ENCODE measurements at places on chromosomes 2 and 18.

DNA sequence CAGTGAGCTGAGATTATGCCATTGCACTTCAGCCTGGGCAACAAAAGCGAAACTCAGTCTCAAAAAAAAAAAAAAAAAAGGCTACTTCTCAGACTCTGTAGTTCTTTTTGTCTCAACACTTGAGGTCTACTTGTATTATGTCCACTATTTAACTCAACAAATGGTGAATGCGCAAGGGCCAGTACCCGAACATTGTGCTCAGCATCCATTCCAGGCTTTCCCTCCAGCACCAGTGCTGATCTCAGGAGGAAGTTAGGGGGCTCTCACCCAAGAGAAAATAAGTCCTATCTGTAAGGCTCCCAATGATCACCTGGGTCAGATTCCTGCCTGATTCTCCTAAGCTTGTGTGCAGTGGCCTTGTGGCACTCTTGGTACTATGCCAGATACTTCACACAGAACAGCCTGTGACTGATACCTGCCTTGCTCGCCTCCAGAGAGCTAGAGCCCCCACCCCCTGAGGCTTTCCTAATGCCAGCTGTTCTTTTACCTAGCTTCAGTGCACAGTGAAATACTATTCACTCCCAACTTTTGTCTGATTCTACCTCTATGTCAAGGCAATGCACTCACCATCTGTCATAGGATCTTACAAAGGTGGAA is 74.9 kb downstream of the INO80D start:
- H3K36me3 ChIP-seq: no peaks in the 10 kb centered on the region
- H3K27ac ChIP-seq: no peak overlapping the region
- DNase-seq: no peak
- no peak overlapping the region for H3K4me3 ChIP-seq

GRCh38 chr2:235924675-235925063 is 243.5 kb downstream of the GBX2 start:
- no peaks in the 10 kb centered on the region for H3K27me3 ChIP-seq
- no peak overlapping the region for H3K4me3 ChIP-seq
- no peaks in the 10 kb centered on the region for H3K4me1 ChIP-seq
- DNase-seq: no peak
- no peaks in the 10 kb centered on the region for H3K36me3 ChIP-seq

GRCh38 chr2:183232161-183232865 is 108.1 kb downstream of the NUP35 start:
- no peaks in the 10 kb centered on the region for H3K27me3 ChIP-seq
- no peaks in the 10 kb centered on the region for H3K4me1 ChIP-seq
- H3K27ac ChIP-seq: no peak overlapping the region
- H3K36me3 ChIP-seq: no peaks in the 10 kb centered on the region

DNA sequence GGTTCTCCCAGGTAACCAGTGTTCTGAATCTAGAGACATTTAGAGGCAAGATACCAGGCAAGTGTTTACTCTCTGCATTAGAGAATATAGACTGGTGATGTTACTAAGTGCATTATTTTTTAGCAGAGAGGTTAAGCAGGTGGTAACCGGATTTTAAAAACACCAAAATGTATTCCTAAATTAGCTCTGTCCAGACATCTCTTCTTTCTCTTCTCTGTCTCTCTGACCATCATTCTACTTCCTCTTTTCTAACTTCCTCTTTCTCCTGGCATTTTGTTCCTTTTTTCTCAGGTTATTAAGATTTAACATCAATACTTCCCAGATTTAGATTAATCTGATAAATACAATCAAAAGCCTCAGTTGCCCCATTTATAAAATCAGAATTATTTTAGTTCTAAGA is 31.7 kb upstream of the DYNC1I2 start:
- DNase-seq: no peak
- H3K27me3 ChIP-seq: no peaks in the 10 kb centered on the region
- H3K4me1 ChIP-seq: no peaks in the 10 kb centered on the region
- no peak overlapping the region for H3K4me3 ChIP-seq

GRCh38 chr2:192687015-192687414 is 492.3 kb upstream of the TMEFF2 start:
- no peak for DNase-seq
- no peak overlapping the region for H3K4me3 ChIP-seq
- no peak overlapping the region for H3K27ac ChIP-seq
- no peaks in the 10 kb centered on the region for H3K4me1 ChIP-seq

GRCh38 chr18:21901423-21901945 is 160.9 kb downstream of the MIB1 start:
- H3K27me3 ChIP-seq: no peaks in the 10 kb centered on the region
- no peak overlapping the region for H3K4me3 ChIP-seq
- no peaks in the 10 kb centered on the region for H3K4me1 ChIP-seq
- DNase-seq: no peak

- no peaks in the 10 kb centered on the region for H3K27me3 ChIP-seq
- no peak overlapping the region for H3K27ac ChIP-seq
- H3K4me1 ChIP-seq: no peaks in the 10 kb centered on the region
- H3K4me3 ChIP-seq: no peak overlapping the region
- DNase-seq: no peak
Measured at GRCh38 chr2:19536136-19536535, 177.7 kb upstream of the OSR1 start.

DNA sequence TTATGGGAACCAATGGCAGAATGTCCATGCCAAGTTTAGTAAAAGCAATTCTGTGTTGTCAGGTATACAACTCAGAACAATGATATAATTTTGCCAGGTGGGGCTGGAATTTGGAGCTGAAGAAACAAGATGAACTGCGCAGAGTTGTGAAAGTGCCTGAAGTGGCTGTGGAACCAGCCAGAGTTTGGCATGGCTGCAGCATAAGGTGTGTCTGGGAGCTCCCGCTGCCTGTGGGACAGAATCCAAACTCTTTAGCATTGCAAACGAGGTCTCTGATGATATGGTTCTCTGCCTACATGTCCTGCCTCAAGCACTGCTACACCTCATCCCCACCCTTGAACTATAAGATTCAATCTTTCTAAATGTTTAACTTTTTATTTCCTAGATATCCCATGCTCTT is 909.7 kb downstream of the EPHA4 start:
- no peak overlapping the region for H3K27ac ChIP-seq
- no peaks in the 10 kb centered on the region for H3K4me1 ChIP-seq
- DNase-seq: no peak
- H3K36me3 ChIP-seq: no peaks in the 10 kb centered on the region
- no peak overlapping the region for H3K4me3 ChIP-seq

DNA sequence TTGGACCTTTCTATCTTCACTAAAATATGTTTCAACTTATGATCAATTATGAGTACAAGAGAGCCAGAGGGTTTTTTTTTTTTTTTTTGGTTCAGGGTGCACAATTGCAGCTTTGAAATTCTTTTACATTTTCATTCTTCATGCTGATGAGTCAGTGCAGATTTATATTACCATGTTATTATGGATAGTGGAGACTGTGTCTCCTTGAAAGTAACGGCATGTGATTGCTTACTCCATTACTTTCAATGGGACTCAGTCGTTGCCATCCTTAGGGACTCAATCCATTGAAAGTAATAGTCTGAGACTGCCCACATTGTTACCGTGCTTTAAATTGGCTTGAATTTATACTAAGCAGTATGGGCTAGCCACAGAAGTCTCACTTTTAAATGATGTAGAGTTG is 286.5 kb upstream of the FANCL start:
- no peaks in the 10 kb centered on the region for H3K36me3 ChIP-seq
- H3K27ac ChIP-seq: no peak overlapping the region
- no peak for DNase-seq
- H3K27me3 ChIP-seq: no peaks in the 10 kb centered on the region
- no peaks in the 10 kb centered on the region for H3K4me1 ChIP-seq

DNA sequence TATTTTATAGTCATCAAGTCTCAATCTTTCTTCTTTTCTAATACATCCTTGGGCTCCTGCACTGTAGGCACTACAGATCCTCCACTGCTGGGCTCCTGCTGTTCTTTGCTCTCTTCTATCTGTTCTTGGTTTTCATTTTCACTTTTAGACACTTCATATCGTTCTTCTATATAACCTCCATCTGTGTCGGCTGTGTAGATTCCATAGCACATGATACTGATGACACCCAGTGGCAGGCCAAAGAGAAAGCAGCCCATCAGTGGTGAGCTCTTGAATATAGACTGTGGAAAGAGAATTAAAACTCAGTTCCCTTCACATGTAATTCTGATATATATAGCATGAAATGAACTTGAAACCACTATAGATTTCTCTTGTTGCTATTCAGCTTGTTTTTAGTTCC is 38.0 kb downstream of the TMX3 start:
- H3K4me1 ChIP-seq: no peaks in the 10 kb centered on the region
- no peaks in the 10 kb centered on the region for H3K27me3 ChIP-seq
- H3K36me3 ChIP-seq: no peaks in the 10 kb centered on the region
- no peak for DNase-seq

DNA sequence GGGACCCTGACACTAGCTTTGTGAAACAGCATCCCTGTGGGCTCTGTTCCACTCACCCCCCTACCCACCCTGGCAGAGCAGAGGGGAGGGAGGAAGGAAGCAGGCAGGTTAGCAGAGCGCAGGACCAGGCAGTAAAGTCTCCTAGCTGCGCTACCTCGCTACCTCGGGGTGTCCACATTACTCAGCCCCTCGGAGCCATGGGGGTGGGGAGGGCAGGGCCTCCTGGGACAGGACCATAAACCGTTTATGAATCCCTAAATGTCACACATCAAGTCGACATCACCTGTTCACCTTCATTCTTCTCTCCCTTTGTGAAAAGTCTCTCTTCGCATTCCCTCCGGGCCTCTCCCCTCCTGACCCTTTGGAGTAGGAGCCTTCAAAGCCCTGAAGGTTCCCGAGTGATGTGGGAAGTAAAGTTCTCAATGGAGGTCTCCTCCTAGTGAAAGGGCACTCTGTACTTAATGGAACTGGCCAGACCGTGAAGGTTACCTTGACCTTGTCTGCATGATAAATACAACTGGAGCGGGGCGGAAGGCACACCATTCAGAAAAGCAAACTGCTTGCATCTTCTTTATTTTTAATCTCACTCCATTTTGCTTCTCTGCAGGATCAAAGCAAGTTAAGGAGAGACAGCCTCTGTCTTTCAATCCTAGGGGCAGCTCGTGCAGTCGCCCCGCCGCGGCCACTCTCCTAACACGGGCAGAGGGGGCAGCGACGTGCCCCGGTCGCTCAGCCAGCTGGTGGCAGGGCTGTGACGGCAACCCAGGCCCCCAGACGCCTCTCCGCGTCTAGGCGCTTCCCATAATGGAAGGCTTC is 23.7 kb upstream of the SMAD7 start:
- no peaks in the 10 kb centered on the region for H3K27me3 ChIP-seq
- H3K36me3 ChIP-seq: no peaks in the 10 kb centered on the region
- DNase-seq: no peak
- H3K27ac ChIP-seq: no peak overlapping the region
- H3K4me1 ChIP-seq: no peaks in the 10 kb centered on the region

- no peaks in the 10 kb centered on the region for H3K4me1 ChIP-seq
- H3K27me3 ChIP-seq: no peaks in the 10 kb centered on the region
- DNase-seq: no peak
- H3K27ac ChIP-seq: no peak overlapping the region
- no peak overlapping the region for H3K4me3 ChIP-seq
Measured at GRCh38 chr18:3794537-3795348, 344.8 kb downstream of the TGIF1 start.

- H3K27ac ChIP-seq: no peak overlapping the region
- DNase-seq: peak; percentile 47
- no peak overlapping the region for H3K4me3 ChIP-seq
- no peaks in the 10 kb centered on the region for H3K4me1 ChIP-seq
- H3K36me3 ChIP-seq: no peaks in the 10 kb centered on the region
Measured at GRCh38 chr2:112941753-112942653, 31.0 kb downstream of the IL37 start.

DNA sequence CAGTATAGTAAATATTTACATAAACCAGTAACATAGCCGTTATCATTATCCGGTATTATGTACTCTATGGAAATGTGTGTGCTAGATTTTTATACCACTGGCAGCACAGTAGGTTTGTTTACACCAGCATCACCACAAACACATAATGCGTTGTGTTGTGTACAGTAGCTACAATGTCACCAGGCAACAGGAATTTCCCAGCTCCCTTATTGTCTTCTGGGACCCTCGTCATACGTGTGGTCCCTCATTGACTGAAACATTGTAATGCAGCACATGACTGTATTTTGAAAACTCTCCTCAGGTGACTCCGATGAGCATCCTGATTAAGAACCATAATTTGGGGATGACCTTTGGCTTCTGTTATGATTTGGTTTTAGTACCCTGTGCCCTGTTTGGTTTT is 31.3 kb downstream of the EHD3 start:
- no peak overlapping the region for H3K4me3 ChIP-seq
- H3K27me3 ChIP-seq: no peaks in the 10 kb centered on the region
- H3K4me1 ChIP-seq: no peaks in the 10 kb centered on the region
- DNase-seq: no peak

DNA sequence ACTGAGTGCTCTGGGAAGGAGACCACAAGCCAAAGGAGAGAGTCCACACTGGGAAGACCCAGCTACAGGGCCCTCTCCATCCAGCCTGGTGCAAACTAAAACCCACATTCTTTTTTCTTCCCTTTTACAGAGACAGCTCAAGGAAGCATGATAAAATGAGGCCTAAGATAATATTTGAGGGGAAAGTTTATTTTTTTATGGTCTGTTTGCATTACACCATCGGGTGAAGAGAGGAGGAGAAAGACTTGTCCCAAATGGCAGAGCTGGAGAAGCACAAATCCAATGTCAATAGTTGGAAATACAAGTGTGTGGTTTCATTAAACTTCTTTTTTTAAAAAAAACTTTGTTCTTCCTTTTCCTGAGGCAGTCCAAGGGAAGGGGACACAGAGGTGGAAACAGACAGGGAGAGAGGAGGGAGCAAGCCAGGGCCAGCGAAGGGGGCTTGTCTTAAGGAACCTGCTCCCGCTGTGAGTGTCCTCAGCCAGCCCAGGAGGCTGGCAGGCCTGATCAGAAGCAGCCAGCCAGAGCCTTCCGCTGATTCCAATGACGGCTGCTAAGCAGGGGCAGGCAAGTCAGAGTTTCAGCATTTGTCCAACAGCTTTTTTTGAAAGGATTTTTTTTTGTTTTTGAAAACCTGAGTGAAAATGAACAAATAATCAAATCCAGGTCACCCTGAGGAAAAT is 203.8 kb upstream of the SIX2 start:
- no peaks in the 10 kb centered on the region for H3K36me3 ChIP-seq
- H3K4me1 ChIP-seq: no peaks in the 10 kb centered on the region
- no peaks in the 10 kb centered on the region for H3K27me3 ChIP-seq
- H3K27ac ChIP-seq: no peak overlapping the region
- no peak for DNase-seq
- H3K4me3 ChIP-seq: no peak overlapping the region

- H3K27ac ChIP-seq: no peak overlapping the region
- H3K36me3 ChIP-seq: no peaks in the 10 kb centered on the region
- H3K4me3 ChIP-seq: no peak overlapping the region
- no peak for DNase-seq
- H3K4me1 ChIP-seq: no peaks in the 10 kb centered on the region
- H3K27me3 ChIP-seq: no peaks in the 10 kb centered on the region
Measured at GRCh38 chr2:45291296-45291701, 282.0 kb upstream of the SIX2 start.

- no peak for DNase-seq
- H3K27me3 ChIP-seq: no peaks in the 10 kb centered on the region
- H3K36me3 ChIP-seq: no peaks in the 10 kb centered on the region
- no peaks in the 10 kb centered on the region for H3K4me1 ChIP-seq
Measured at GRCh38 chr2:135783439-135783838, 41.8 kb downstream of the UBXN4 start.

Data from prostate gland (tissue), 2 donors.